Fibroblast of mammary gland (primary cell): ENCODE measurements at places on chromosomes 5 and 9.

GRCh38 chr5:107860044-107860443 is 189.3 kb upstream of the EFNA5 start:
- DNase-seq: no peak

DNA sequence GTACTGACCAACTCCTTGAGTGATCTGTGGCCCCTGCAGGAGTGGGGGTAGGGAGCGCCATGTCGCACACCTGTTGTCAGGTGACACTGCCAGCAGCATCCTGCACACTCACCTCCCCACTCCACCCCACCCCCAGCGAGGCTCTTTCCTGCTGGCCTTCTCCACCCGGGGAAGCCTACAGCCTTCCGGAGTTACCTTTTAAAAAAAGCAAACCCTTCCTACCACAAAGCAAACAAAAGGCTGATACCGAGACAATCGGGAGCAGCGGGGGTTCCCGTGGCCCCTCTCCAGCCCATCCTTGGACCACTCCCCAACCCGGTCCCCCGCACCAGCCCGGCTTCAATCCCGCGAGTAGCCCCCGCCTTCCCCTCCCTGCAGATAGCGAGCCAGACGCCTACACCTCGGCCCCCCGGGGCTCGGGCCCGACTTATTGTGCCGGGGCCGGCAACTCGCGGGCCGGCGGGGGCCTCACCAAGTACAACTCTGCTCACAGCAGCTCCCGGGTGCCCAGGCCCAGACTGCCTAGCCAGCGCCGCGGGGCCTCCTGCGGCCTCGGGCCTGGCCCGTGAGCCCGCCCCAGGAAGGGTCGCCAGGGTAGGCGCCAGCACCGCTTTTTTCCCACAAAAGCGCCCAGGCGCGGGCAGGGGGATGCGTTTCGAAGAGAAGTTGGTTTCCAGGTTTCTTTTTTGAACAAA is 724 bp downstream of the MACROH2A1 start:
- no peak for DNase-seq

DNA sequence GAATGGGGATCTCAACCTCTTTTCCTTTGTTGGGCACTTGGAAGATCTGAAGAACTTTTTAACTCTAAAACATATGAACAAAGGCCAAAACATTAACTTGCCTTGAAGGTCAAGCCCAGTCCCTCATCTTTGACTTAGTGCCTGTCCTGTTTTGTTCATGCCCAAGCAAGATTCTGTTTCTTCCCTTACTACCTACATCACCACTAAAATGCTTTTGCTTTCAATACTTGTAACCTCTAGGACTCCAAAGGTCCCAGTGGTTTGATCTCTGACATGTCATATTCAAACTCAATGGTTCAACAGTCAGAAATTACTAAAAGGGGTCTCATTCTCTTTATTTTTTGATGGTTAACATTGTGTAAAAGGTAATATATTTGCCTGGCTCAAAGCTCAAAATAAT is 24.0 kb downstream of the GLRX start:
- no peak for DNase-seq

- DNase-seq: peak; percentile 85
These were observed 4.6 kb downstream of the TGFBR1 start for GRCh38 chr9:99109522-99109921.

GRCh38 chr9:128193469-128194096 is 2.2 kb upstream of the CIZ1 start:
- DNase-seq: no peak

- DNase-seq: no peak
These were observed 947 bp upstream of the MARCHF3 start for GRCh38 chr5:127031147-127031862.
